ENCODE measurements at places on chromosomes 4 and X. TPM values are rescaled to one million over a fixed set of nuclear protein-coding genes. Genes with fewer than 3 reads are reported as not detected.

Gene PAGE4
- 1.2 TPM for polyA plus RNA-seq

Gene PABPC4L
- 10.5 TPM for polyA plus RNA-seq

Gene DUX4
- not detected for polyA plus RNA-seq

Gene MSX1
- 0.61 TPM for polyA plus RNA-seq

Gene PRKG2
- polyA plus RNA-seq = 1.9 TPM

Gene SYN1
- 6.7 TPM for polyA plus RNA-seq

Gene MAGEA1
- not detected for polyA plus RNA-seq

Gene ZXDA
- 5.0 TPM for polyA plus RNA-seq

Gene CT45A1
- not detected for polyA plus RNA-seq

Gene PPEF1
- 0.51 TPM for polyA plus RNA-seq

Gene FRAS1
- 84.9 TPM for polyA plus RNA-seq

Gene EXOC1L
- polyA plus RNA-seq = not detected

Gene MUC7
- not detected for polyA plus RNA-seq

Gene CSAG3
- not detected for polyA plus RNA-seq

Gene CXXC4
- polyA plus RNA-seq = 10.2 TPM

DNA sequence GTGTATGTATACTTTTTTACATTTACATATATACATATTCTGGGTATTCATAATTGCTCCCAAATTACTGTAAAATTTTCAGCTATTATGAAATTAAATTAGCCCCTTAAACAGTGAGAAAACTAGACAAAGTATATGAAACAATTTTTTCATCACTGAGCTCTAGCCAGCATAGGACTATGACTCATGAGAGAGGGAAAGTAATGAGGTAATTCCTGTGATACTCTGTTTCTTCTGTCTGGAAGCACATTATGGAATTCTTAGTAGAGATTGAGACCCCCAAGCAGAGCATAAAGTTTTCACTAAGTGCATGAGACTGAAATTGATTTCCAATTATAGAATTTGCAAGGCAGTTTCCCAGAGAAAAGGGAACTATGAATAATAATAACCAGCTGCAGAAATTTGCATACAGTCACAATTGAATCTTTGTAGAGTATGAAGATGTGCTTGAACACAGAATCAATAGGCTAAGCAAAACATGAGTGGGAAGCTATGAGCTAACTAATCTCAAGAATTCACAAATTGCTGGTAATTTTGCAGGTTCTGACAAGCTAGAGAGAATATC lies 779.3 kb downstream of the ARAP2 start:
- no peak for DNase-seq

DNA sequence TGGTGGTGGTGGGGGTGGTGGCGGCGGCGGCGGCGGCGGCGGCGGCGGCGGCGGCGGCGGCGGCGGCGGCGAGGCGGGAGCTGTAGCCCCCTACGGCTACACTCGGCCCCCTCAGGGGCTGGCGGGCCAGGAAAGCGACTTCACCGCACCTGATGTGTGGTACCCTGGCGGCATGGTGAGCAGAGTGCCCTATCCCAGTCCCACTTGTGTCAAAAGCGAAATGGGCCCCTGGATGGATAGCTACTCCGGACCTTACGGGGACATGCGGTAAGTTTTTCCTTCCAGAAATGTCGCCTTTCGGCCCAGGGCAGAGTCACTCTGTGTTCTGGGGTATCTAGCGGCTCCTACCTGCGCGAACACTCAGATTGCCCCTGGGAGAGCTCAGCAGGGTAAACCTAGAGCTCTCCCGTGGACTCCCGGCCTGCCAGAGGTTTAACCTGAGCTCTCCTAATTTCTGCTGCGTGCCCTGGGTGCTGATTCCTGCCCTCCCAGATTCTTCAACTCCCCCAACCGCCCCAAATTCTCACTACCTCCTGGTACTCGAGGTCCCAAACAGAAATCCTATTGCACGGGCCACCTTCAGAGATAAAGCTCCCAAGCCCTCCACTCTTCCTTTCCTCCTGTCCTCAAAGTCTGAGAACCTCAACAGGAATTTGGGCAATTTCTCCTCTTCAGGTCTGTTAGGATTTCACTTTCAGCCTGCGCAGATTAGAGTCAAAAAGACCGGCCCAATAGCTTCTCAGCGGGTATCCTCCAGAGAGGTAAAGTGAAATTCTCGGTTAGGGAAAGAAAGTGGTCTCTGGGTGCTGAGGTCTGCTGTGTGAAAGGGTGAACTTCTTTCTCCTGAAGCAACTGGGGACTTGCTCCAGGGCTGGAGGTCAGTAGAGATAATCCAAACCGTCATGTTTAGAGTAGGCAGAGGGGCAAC lies 2.9 kb downstream of the AR start:
- no peak for DNase-seq

DNA sequence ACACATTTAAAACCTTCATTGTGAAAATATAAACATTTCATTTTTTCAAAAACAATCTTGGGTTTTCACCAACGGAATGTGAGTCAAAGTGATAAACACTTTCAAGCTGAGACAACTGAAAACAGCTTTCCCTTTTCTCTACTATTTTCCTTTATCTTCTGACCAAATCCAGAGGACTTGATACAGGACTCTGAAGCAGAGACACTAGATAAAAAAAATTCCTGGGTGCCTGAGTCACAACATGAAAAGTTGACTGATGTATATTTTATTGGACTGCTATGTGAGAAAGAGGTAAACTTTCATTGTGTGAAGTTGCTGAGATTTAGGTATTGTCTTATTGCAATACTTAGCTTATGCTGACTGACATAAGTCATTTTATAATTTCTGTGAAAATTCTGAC lies 411.2 kb downstream of the SPOCK3 start:
- DNase-seq = no peak

GRCh38 chr4:138919094-138919936 lies 96.3 kb upstream of the NOCT start:
- DNase-seq = no peak

DNA sequence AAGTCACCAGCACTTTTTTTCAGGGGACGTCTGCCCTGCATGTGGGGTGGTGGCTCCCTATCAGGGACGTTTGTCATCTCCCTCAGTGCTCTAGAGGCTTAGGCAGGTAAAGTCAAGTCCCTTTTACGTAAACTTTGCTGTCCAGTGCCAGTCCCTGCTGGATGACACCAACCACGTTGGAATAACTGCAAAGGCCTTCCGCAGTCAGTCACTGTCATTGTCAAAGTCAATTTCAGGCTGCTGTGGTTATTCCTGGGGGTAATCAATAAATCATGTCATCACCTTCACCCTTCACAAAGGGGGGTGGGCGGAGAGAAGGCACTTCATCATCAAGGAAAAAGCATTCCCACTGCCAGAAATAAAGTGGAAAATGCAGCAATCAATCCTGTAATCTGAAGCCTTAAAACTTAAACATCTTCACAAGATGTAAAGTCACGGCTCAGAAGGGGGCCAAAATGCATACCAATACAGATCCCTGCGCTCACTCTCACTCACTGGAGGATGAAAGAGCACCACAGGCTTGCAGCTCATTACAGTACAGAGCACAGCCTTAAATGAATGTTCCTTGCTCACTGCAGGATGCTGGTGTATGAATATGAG lies 56.2 kb downstream of the CLDN22 start:
- DNase-seq = no peak

- DNase-seq = no peak
Measured at GRCh38 chr4:54067166-54067565, 2.8 kb upstream of the CHIC2 start.

DNA sequence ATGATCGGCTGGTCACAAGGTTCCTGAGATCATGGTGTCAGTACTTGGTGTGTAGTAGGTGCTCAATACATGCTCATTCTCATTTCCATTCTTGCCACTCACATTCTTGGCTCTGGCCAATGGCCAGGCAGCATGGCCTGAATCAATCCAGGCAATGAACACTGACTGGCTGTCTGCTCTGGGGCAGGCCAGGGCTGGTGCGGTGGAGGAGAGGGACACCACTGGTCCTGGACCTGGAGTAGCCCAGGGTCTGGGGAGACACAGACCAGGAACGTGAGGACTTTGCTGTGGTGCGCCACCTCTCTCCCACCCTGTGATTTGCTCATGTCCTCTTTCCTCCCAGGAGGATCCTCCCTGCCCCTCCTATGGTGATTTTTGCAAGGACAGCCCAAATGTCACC lies 119.4 kb downstream of the PSAPL1 start:
- DNase-seq = no peak

- no peak for DNase-seq
Measured at GRCh38 chr4:38001927-38002326, 41.7 kb downstream of the PTTG2 start.

GRCh38 chr4:2049811-2050210 lies 9.3 kb upstream of the NAT8L start:
- no peak for DNase-seq

- DNase-seq = no peak
Measured at GRCh38 chr4:37124800-37125199, 119.7 kb upstream of the NWD2 start.

DNA sequence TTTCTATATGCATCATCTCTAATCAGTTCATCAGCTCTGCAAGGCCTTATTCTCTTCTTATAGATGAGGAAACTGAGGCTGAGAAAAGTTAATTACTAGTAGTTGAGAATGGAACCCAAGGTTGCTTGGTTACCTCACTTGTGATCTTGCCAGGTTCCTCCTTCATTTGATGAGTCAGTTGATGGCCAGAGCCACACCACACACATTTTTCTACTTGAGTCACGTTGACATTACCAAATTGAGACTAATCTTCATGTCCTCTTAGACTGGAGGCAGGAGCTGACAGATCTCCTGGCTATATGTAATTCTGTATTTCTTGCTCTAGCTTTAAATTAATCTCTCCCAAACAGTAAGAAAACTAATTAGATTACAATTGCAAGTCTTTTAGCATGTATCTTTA lies 428.4 kb downstream of the AFF2 start:
- no peak for DNase-seq

- DNase-seq = no peak
Measured at GRCh38 chrX:20063716-20064351, 52.9 kb downstream of the MAP7D2 start.

- no peak for DNase-seq
Measured at GRCh38 chrX:44913656-44914531, 40.9 kb downstream of the KDM6A start.

DNA sequence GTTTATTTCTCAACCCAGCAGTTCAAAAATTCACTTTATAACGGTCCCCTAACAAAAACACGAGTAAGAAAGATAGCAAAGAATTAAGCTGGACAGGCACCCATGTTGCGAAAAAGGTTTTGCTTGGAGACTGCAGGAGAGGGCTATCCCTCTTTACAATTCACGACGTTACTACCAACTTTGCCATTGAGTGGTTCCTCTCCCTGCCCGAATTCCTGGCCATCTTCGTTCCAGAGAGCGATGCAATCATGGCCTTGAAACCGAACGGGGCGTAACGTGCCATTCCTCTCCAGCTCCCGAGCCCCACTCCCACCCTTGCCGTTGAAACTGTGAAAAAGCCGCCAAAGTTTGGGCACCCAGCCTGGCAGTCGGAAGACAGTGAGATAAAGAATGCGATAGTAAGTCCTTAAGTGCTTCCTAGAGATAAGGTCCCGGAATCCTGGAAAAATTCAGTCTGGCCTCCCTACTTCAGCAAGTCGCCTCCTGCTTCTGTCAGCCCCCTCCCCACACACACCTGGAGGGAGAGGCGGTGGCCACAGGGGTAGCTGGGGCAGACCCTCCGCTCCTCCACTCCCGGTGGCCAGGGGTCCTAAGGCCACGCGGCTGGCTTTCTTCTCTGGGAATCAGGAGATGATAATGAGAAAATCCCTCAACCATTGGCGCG lies 65.2 kb downstream of the FBXO8 start:
- DNase-seq = no peak

DNA sequence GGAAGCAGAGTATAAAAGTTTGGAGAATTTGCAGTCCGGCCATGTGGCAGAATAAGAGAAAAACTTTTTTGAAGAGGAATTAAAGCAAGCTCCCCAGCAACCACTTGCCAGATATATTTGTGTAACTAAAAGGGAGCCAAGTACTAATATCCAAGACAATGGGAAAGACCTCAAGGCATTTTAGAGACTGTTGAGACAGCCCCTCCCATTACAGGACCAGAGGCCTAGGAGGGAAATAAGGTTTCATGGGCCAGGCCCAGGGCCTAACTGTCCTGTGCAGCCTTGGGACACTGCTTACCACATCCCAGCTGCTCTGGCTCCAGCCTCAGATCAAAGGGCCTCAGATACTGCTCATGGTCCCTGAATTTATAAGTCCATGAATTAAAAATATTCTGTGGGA lies 659.4 kb downstream of the PCDH19 start:
- DNase-seq = no peak

DNA sequence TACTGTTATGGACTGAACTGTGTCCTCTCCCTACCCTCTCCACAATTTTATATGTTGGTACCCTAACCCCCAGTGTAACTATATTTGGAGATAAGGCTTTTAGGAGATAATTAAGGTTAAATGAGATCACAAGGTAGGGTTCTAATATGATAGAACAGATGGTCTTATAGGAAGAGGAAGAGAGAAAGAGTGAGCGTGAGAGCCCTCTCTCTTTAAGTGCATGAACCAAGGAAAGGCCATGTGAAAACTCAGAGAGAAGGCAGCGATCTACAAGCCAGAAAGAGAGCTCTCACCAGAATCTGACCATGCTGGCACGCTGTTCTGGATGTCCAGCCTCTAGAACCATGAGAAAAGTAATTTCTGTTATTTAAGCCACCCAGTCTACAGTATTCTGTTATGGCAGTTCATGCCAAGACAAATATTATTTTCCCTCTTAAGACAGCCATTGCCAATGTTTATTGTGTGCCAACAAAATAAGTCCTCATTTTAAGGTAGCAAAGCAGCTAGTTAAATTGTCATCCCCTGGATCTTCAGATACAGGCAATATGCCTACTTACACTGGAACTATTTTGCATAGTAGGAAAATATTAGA lies 336.2 kb downstream of the MID1IP1 start:
- DNase-seq = no peak

DNA sequence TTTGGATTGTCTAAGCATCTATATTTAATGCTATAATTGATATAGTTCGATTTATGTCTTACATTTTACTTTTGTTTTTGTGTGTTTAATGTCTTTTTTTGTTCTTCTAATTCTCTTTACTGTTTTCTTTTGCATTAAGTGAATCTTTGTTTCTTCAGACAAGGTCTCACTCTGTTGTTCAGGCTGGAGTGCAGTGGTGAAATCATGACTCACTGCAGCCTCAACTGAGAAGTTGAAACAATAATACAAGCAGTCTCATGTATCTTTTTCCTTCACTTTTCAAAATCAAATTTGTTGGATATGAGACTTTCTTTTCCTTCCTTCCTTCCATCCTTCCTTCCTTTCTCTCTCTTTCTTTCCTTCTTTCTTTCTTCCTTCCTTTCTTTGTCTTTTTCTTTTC lies 1401.6 kb downstream of the ADGRL3 start:
- DNase-seq = no peak
